IPS DF 6.9 (cell line): ENCODE measurements at places on chromosomes 6 and 20.

DNA sequence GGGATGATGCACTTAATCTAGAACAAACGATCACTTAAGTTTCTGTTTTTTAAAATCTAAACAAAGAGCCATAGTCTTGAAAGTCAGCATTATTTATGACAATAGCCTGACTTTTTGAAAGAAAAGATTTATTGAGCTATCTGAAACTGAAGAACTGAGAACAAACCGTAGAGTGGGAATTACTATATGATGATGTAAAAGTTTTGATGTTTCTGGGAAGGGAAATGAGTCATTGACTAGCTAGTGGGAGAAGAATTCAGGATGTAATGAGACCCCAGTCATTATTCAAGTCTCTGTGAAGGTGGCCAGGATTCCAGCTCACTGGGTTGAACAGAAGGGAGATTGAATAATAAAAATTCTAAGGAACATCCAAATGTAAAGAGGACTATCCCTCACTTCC, 83.4 kb upstream of the FABP7 start:
- DNase-seq: no peak

DNA sequence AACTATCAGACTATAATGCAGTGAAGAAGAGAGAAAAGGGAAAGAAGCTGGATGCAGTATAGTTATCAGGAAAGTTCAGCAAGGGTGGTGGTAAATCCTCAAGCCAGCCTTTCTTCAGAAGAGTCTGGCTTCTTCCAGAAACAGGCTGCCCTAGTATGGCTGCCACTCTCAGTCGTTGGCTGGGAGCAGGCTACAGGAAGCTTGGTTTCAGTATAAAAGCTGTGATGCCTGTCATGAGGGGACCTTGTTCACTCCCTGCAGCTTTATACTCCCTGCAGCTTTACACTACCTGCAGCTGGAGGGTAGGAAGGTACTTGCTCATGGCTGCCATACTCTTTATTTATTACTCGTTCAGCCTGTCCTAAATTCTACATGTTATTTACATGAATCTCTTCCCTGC, 63.3 kb upstream of the ARHGAP18 start:
- DNase-seq: no peak

DNA sequence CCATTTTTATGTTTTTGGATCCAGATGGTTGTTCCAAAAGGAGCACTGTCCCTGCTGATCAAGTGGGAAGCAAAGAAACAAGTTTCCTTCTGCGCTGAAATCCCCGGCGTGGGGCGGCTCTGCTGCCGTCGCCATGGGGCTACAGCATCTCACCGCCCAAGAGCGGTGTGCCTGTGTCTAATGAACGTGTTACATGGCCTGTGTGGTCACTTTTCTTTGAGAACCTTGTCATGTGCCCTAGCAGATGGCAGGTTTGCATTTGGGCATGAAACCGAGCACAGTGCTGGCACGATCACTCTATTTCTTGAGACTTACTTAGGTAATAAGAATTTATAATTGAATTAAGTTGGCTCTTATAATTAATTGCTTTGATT, 51.9 kb downstream of the ZDHHC14 start:
- no peak for DNase-seq

GRCh38 chr6:135586844-135587243, 89.3 kb upstream of the AHI1 start:
- no peak for DNase-seq

GRCh38 chr6:167094820-167095637, 27.9 kb upstream of the CCR6 start:
- no peak for DNase-seq

DNA sequence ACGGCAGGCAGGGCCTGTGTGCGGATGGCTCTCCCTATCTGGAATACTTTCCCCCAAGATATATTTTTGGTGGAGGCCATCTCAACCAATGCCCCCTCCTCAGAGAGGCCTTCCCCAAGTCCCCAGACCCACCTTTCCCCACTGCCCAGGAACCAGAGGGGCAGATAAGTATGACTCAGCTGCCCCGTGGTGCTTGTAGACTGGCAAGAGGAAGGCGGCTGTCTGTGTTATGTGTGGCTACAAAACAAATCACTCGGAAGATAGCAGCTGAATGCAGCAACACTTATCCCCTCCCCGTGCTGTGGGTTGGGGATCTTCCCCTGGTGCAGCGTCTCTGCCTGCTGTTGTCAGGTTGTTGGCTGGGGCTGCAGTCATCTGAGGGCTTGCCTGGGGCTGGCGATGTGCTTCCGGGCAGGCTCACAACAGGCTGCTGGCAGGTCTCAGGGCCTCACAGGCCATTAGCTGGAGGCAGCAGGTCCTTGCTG, 7.1 kb downstream of the NPEPL1 start:
- DNase-seq: no peak

DNA sequence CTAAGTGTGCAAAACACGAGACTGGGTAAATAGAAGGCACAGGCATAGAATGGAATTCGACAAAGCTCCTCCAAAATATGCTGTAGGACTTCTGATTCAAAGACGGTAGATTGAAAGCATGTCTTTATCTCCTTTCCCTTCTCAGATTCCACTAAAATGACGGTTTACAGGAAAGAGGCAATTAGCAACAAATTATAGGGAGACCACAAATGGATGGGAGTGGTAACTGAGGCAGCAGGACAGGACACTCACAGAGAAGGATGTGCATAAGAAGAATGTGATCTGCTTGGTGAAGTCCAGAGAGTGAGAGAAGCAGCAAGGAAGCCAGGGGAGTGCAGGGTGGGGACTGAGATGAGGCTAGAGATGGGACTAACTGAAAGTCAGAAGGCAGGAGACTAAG, 113.4 kb upstream of the MRPS10 start:
- DNase-seq: no peak

DNA sequence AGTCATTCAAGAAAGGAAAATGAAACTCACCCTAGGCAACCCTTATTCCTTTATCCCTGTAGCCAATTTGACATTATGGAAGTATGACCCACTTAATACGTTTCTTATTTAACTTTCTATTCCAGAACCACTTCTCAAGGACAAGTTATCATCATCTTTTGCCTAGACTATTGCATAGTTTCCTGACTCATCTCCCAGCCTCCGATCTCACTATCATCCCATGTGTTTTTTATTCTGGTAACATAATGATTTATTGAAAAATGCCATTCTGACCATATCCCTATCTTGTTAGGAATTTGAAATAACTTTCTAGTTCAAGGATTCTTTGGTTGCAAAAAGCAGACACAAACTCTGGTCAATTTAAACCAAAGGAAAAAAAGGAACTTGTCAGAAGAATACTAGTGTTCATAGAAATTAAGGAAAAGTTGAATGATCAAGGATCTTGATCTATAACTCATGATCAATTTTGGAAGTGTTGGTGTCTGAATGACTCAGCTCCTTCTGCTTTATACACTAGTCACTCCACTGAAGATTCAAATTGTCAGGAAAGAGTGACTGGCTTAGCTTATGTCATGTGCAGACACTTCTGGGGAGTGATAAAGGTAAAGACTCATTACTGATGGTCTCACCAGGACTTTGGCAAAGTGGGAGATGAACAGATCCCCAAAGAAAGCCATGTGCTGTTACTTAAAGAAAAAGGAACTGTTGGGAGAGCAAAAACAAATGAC, 8.5 kb upstream of the TINAG start:
- DNase-seq: no peak

DNA sequence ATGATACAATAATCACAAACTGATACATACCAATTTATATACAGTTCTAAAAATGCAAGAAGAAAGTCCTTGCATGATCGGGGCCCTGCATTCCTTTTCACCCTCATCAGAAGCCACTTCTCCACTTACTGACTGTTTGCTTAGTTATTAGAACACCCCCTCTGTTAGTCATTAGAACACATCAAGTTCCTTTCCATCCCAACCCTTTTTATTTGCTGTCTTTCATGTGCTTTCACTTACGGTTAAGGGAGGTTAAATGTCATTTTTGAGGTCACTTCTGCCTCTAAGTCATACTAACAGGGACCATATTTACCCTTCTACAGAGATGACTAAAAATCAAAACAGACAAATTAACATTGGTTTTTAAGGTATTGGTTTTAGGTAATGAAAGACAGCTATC, 149.1 kb downstream of the LMBRD1 start:
- DNase-seq: no peak

DNA sequence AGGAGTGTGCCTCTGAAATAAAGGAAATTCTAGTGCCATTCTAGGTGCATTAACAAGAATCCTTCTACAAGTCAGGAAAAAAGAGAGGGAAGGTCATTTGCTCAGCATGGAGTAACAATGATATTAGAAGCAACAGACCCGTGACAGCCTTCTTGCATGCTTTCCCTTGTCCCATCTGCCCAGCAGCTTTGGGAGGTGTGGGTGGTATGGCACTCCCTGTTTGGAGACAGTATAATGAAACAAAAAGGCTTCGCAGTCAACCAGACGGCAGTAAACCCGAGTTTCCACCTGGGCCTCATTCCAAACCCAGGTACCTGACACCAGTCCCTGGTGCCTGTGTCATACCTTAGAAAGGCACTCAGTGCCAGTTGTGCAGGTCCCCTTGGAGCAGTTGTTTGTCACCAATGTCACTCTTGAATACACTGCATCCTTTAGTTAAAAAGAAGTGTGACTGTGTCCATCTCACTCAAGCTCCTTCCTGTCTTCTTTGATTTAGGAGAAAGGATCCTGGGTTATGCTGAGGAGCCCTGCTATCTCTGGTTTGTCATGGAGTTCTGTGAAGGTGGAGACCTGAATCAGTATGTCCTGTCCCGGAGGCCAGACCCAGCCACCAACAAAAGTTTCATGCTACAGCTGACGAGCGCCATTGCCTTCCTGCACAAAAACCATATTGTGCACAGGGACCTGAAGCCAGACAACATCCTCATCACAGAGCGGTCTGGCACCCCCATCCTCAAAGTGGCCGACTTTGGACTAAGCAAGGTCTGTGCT, 14.7 kb downstream of the STK35 start:
- DNase-seq: no peak

DNA sequence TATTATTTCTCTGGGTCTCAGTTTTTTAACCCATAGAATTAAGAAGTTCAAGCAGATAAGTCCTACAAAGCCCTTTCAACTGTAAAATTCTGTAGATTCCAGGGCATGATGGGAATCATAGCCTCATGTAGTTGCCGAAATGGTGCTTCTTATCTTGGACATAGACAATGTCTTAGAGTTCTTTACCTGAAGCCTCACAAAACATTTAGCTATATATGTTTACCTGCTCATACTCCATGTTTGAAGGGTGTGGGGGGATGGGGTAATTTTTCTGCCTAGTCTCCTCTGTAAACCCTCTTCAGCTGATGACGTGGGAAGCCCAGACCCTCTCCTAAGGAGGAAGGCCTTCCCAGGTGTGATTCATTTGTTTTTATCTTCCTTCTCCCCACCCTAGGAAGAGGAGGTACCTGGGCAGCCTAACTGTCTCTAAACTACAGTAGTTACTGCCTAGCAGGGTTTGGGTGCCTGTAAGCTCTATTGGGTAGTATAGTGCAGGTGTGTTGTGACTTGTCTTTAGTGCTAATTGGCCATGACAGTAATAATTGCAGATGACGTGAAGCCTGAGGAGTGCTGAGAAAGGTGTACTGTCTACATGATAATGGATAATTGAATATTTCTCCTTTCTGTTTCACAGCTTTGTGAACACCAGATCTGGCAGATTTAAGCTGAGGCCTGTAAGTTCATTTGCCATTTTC, 230.8 kb downstream of the TFAP2B start:
- no peak for DNase-seq

- no peak for DNase-seq
Measured at GRCh38 chr6:169141671-169142537, 111.7 kb downstream of the THBS2 start.

DNA sequence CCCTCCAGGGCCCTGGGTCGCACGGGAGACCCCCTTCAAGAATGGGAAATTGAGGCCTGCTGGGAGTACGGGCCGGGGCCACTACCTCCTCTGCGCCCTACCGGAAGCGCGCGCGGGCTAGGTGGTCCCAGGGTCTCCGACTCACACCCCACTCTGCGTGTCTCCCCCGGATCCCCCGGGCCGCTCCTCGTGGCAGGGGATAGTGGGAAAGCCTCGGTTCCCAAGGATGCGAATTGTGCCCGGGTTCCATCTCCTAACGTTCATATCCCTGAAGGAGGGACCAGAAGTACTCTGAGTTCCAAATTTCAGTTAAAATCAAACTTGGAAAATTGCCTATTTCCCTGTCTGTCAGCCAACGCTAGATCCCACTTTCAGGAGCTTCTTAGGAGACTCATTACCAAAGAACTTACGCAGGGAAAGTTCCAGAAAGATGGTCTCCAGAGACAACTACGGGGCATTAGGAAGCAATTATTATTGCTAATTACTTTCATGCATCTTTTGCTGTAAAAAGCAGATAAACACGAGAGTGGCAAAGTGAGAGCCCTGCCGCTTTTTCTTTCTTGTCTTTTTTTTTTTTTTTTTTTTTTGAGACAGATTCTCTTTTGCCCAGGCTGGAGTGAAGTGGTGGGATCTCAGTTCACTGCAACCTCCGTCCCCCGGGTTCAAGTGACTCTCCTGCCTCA, 858 bp downstream of the FAM83D start:
- no peak for DNase-seq

DNA sequence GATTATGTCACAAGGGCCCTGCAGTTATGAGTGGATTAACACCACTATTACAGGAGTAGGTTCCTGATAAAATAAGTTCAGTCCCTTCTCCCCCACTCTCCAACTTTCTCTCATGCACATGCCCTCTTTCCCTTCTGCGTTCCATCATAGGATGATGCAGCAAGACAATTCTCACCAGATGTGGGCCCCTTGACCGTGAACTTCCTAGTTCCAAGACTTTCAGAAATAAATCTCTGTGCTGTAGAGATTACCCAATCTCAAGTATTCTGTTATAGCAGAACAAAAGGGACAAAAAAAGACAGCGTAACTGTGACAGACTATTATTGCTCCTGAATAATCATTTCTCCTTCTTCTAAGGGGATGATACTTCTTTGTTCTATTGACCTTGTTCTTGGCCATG, 33.8 kb upstream of the TMEM244 start:
- DNase-seq: no peak

GRCh38 chr6:25359191-25359861, 80.2 kb downstream of the CARMIL1 start:
- DNase-seq: no peak
